ENCODE measurements at places on chromosomes 11 and 22. TPM values are rescaled to one million over a fixed set of nuclear protein-coding genes. Genes with fewer than 3 reads are reported as not detected.

Gene OR5D13
- total RNA-seq, result not detected

Gene CASP5
- not detected for total RNA-seq

Gene PATE4
- not detected for total RNA-seq

Gene AQP11
- 0.20 TPM for total RNA-seq

Gene DEPDC7
- total RNA-seq, result 0.39 TPM

Gene ZNF195
- 14.7 TPM for total RNA-seq

Gene CD6
- not detected for total RNA-seq

Gene TMEM191C
- total RNA-seq, result not detected

Gene CRYAB
- total RNA-seq, result not detected

Gene KRTAP5-2
- total RNA-seq, result not detected

Gene ELMOD1
- not detected for total RNA-seq

Gene OR51B4
- not detected for total RNA-seq

Gene GLYATL1
- total RNA-seq, result not detected

Gene CNIH2
- not detected for total RNA-seq

Gene OR52H1
- total RNA-seq, result not detected

Gene OR51B2
- total RNA-seq, result not detected

Gene NOX4
- 31.4 TPM for total RNA-seq

Gene CELSR1
- 5.7 TPM for total RNA-seq

All from mammary microvascular endothelial cell (primary cell).